Tracheal epithelial cell (primary cell): ENCODE measurements at places on chromosomes 7 and 10. TPM values are rescaled to one million over a fixed set of nuclear protein-coding genes. Genes with fewer than 3 reads are reported as not detected.

Gene OPN4
- total RNA-seq = not detected in 2 replicates

Gene MYPN
- total RNA-seq = under 0.01 TPM in 1 of 2 replicates, not detected in the other

Gene HOXA4
- total RNA-seq = 0.21 and 0.24 TPM in 2 replicates

Gene ELOVL3
- not detected in 2 replicates for total RNA-seq

Gene DNAH11
- total RNA-seq = 2.9 and 3.0 TPM in 2 replicates

Gene TMEM213
- not detected in 2 replicates for total RNA-seq

Gene POM121
- 4.8 and 5.8 TPM in 2 replicates for total RNA-seq

Gene SLC29A4
- total RNA-seq = 8.7 and 11.6 TPM in 2 replicates

Gene CYP2C8
- 0.21 TPM in 1 of 2 replicates, not detected in the other for total RNA-seq

Gene ZNF680
- 8.3 and 12.3 TPM in 2 replicates for total RNA-seq

Gene MMP21
- total RNA-seq = not detected in 2 replicates

Gene NOS3
- total RNA-seq = 0.64 TPM in 1 of 2 replicates, not detected in the other
